ENCODE measurements at places on chromosomes 4 and X. TPM values are rescaled to one million over a fixed set of nuclear protein-coding genes. Genes with fewer than 3 reads are reported as not detected.
A peak's percentile ranks its signal among the peaks of the same experiment; 100 is the strongest.

SLC9B2 gene
- polyA plus RNA-seq = 0.80 TPM

DNA sequence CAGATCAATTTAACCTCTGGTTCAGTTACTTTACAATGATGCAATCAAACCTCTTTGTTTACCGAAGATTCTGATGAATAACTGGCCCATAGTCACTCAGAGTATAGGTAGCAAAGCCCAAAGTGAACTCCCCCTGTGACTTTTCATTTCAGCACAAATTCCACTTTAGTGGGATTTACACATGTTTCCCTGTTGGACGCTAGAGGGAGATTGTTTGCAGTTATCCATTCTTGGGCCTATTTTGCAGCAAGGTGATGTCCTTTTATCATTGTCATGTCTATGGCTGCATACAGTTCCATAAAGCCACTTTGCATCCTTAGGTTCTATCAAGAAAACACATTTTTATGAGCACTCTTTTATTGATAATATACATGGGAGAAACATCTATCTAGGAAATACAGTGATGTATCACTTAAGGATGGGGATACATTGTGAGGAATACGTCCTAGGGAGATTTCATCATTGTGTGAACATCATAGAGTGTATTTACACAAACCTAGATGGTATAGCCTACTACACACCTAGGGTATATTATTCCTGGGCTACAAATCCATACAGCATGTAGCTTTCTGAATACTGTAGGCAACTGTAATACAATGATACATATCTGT lies 14.5 kb upstream of the DKK2 start:
- DNase-seq = no peak

GRCh38 chrX:50971395-50971794 lies 60.9 kb downstream of the BMP15 start:
- DNase-seq = peak; percentile 18

SSX4 gene
- not detected for polyA plus RNA-seq

Data from kidney (tissue), 22 donors.